ENCODE measurements at places on chromosomes 7 and 10.

- no peak for DNase-seq
Measured at GRCh38 chr10:42985436-42986316, 91.2 kb upstream of the RET start.

GRCh38 chr7:139725077-139725476 lies 52.7 kb downstream of the HIPK2 start:
- DNase-seq = no peak

GRCh38 chr10:104035194-104036068 lies 50.2 kb downstream of the COL17A1 start:
- DNase-seq = no peak

DNA sequence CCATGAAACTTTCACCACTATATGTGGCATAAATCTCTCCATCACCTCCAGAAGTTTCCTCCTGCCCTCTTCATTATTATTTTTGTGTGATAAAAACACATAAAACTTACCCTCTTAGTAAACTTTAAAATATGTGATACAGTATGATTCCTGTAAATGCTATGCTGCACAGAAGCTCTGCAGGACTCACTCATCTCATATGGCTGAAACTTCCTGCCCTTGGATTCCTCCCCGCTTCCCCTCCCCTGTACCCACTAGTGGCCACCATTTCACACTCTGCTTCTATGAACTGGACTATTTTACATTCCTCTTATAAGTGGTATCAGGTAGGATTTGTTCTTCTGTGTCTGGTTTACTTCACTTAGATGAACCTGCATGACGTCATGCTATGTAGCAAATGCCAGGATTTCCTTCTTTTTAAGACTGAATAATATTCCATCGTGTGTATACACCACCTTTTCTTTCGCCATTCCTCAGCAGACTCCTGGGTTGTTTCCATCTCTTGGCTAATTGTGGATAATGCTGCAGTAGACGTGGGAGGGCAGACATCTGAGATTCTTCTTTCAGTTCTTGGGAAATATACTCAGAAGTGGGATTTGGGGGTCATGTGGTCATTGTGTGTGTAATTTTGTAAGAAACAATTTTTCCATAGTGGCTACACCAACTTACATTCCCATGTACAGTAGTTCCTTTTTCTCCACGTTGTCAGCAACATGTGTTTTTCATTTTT lies 335.2 kb downstream of the SDK1 start:
- no peak for DNase-seq

DNA sequence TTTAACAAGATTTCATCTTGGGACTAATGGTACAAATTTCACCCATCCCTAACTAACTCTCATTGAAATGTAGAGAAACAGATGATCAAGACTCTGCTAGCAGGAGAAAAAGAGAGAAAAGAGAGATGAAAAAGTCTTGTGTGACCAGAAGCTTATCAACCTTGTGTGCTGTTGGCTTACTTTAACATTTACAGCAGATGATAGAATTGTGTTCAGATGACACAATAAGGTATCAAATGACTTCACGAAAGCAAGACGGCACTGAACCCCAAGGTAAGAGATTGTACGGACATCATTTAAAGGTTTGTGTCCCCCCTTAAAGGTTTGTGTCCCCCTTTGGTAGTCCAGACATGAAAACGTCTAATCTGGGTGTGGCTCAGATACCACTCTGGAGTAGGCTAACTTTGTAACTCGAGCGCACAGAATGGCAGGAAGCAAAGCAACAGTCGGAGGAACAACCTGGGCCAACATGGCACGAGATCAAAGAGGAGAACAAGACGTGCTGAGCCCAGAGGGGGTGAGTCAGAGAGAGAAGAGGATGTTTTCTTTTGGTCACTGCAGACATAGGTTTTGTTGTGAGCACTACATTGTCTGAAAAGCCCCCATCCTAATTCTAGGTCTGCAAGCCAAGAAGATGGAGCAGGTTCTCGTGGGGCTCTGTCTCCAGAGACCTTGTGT lies 10.4 kb upstream of the LMBR1 start:
- DNase-seq = no peak

- no peak for DNase-seq
Measured at GRCh38 chr7:33926535-33926934, 21.2 kb downstream of the BMPER start.

GRCh38 chr10:132482090-132482800 lies 55.3 kb upstream of the INPP5A start:
- DNase-seq = no peak

- DNase-seq = no peak
Measured at GRCh38 chr7:35714862-35715261, 19.9 kb upstream of the HERPUD2 start.

DNA sequence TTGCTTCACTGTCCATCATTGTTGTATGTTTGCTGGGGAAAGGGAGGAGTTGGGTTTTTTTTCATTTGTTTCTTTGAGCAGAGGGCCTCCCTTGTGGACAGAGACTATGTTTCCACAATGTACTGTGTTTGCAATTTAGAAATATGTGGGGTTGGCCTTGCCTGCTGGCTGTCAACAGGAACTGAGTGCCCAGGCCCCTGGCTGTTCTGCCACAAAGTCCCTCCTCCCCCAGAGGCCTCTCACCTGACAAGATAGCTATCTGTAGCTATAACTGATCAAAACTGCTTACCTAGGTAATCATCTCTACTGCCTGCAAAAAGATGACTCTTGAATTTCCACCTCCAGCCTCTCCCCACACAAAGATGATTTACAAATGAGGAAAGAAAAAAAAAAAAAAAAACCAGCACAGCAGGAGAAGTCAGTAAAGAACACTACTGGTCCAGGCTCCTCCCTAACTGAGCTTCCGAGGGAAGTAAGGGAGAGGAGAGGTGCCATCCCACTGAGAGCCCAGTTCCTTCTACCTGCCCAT lies 121.8 kb downstream of the SGMS1 start:
- DNase-seq = no peak

DNA sequence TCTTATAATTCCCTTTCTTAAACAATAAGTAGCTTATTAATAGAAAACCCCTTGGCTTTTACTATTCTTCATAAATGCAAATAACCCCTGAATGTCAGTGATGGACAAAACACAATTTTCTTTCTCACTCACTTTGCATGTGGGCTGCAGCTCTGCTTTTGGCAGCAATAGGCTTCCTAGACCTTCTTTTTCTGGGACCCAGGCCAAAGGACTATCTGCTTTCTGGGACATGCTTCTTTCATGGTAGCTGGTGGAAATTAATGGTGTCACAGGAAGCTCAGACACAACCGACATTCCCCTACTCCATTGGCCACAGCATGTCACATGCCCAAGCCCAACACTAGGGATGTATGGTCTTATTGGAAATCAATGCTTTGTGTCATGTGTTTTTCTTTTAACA lies 134.3 kb upstream of the MDFIC start:
- no peak for DNase-seq

DNA sequence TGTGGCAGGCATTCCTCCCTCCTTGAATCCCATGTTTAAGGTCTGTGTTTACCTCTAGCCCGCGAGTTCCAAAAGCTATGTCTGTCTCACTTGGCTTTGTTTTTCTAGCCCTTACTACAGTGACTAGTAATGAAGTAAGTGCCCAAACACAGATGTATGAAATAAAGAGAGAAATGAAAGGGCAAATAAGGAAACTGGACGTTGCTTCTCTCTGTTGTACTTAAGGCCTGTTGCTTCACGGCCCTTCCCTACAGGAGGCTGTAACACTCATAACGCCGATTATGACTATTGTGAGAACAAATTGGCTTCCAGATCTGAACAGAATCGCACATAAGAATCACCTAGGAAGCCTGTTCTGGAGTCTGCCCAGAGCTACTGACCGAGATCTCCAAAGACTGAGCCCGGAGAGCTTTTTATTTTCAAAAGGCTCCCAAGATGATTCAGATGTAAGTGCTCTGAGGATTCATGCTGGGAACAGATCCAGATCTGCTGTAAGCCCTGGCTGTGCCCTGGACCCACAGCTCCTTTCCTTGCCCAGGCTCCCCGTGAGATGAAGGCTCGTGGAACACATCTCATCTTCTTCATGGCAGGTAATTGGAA lies 432.6 kb downstream of the SDK1 start:
- DNase-seq = no peak
